Mesenteric fat pad (tissue), 1 donor: ENCODE measurements at places on chromosomes 3 and 15.
A peak's percentile ranks its signal among the peaks of the same experiment; 100 is the strongest.

DNA sequence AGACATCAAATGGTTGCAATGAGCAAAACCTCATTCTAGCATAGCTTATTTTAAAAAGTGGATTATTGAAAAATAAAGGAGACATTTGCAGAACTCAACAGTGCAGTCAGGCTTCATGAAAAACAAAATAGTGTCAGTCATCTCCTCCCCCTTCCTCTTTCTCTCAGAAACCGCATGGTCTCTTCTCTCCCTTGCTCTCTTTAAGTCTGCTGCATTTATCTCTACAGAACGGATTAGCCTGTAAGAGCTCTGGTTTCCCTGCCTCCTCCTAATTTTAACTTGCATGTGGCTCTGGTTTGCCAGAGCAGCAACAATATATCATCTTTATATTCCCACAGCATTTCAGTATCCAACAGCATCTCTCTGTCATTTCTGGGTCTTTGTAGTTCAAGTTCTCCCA is 609.0 kb downstream of the MECOM start:
- DNase-seq, result no peak

- no peak for DNase-seq
Observed at GRCh38 chr15:25238126-25238525, 200.7 kb downstream of the UBE3A start.

DNA sequence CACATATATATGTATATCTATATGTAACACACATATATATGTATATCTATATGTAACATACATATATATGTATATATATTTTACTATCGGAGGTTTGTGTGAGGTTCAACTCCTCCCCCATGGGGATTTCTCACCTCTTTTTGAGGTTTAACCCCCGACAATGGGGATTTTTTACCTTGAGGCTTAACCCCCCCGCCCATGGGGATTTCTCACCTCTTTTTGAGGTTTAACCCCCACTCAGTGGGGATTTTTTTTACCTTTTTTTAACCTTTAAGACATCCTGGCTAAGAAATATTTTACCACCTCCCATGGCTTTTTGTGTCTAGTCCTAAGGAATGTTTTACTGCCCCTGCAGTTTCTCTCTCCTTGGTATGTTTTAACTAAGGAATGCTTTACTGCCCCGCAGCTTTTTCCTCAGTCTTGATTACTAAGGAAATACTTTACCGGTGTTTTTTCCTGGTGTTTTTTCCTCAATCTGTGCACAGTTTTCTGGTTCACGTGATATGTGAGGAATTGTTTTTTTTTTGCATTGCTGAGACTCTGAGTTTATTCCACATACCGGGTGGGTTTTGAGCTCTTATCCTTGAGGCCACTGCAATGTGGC is 185.2 kb downstream of the KLF13 start:
- DNase-seq, result no peak

GRCh38 chr3:197749315-197749600 is 425 bp upstream of the FYTTD1 start:
- DNase-seq, result no peak

DNA sequence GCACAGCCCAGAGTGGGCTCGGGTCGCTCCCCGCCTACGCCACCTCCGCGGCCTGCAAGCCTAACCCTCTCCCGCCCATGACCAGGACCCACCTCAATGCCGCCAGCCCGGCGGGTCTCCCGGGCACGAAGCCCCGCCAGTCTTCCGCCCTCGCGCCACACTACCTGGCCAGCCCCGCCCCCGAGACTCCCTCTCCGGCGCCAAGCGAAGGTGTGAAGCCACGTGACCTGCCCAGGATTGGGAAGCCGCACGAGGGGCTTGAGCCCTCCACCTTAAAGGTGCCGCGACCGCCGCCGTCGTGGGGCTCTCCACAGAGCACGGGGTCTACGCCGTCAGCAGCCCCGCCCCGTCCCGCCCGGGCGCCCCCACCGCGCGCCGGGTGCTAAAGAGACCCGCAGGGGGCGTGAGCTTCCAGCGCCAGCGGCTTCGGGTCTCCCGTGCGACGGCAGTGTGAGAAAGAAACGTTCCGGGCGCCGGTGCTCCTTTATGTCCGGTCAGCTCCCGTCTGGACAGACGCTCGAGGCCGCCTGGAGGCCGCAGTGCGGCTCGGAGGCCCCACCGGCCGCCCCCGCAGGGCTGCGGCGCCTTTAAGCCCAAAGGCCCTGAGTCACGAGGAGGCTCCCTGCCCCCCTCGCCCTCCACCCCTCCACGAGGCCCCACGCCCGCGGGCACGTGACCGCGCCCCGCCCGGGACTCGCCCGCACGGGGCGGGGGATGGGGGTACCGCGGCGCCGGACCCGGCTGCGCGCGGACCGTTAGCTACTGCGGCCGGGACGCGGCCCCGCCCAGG is at the start of gene CPEB1:
CPEB1 (minus strand) TSS at position 319 of the 790 bp plus-strand sequence. CDS start 18,904 bp downstream, outside the sequence.
- DNase-seq, result no peak

DNA sequence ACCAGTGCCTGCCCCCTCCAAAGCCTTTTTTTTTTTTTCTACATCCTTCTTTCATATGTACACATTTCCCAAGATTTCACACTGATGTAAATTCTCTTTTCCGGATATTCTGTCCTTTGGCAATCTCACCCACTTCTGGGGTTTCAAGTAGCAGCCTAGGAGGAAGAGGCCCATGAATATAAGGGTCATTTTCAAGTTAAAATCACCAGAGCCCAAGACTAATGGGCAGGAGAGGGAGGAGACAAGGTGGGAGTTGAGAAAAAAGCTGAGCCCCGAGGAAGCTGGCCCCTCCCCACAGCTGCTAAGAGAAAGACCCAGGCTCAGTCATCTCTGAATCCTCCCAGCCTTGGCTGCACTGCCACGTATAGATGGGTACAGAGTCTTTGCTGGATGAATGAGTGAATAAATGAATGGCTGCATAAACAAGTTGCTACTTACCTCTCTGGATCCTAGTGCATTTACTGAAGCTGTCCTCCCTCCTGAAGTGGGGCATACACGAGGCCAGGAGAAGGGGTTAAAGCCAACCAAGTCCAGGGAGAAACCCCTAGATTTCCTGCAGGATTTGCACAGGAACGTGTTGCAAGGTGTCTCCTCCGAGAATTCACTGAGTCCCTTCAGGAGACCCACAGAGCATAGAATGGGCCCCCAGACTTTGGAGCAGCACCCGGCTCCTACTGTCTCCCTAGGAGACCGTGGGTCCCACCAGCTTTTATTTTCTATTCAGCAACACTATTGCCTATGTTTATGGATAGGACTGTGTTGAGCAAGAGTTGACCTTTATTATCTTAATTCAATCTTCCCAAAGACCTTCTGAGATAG is 100.8 kb upstream of the LIPC start:
- no peak for DNase-seq

- no peak for DNase-seq
Observed at GRCh38 chr3:65930648-65931047, 108.1 kb downstream of the MAGI1 start.

GRCh38 chr15:25345943-25346342 is 92.9 kb downstream of the UBE3A start:
- DNase-seq, result no peak

GRCh38 chr3:40841131-40841530 is 316.4 kb downstream of the ZNF621 start:
- DNase-seq, result no peak

DNA sequence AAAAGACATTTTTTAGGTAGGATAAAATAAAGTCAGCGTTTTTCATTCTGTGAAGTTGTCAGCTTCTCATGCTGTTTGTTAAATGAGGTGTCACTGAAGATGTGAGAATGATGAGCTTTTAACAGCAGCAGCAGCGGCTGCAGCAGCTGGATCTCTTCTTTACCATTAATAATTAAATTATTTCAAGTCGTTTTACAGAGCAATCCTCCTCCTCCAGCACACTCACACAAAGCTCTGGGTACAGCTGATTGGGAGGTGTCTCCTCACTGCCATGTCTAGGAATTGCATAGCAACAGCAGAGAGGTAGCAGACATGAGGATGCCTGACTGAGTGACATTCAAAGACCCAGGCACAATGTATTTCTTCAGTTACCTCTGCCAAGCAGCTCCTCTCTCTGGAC is 46.7 kb upstream of the PLAAT1 start:
- DNase-seq, result no peak

DNA sequence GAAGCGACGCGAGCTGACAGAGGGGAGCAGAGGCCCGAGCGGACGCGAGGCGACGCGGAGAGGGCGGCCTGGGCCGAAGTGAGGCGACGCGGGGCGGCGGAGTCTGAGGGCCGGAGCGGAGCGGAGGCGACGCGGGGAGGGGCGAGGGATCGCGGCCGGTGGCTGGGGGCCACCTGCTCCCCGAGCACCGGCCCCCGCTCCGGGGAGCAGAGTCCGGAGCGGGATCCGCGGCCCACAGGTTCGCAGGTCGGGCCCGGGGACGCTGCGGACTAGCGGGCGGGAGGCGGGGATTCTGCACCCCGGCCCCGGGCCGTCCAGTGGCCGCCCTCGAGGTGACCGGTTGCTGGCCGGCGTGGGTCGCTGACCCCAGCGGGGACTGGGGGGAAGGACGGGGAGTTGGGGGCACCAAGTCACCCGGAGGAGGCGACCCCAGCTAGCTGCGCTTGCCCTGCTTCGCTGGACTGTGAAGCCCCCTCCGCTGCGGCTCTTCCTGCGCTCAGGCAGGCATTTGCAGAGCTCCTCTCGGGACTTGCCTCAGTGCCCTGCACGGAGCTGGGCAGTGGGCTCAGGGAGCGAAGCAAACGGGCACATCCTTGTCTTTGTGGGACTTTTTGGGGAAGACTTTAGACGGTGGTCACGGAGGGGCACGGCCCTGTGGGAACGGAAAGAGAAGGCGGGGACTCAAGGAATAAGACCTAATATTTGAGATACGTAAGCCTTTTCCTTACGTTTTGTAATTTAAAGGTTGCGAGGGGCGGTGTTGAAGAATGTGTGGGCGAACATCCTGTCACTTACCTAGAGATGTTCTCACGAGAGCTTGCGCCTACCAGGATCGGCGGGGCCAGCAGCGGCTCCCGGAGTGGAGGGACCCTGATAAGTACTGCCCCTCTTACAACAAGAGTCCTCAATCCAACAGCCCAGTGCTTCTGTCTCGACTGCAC is 566 bp downstream of the HMCES start:
- no peak for DNase-seq

DNA sequence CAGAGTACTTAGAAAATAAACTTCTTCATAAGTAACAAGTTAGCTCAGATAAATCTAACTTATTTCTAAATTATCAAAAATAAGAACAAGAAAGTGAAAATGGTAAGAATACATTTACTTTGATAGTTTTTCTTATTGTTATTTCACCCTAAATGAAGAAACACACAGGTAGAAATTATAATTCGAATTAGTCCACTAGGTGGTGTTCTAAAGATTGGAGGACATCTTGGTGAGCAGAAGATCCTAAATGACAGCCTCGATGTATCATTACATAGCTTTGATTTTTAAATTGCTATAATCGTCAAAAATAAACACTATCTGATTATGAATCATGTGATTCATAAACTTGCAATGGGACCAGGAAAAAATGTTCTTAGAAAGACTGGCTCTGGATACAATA is 280.8 kb upstream of the UBE2E2 start:
- DNase-seq, result no peak

- no peak for DNase-seq
Observed at GRCh38 chr15:49137861-49138260, 17.5 kb downstream of the COPS2 start.

- DNase-seq, result peak; percentile 89
Observed at GRCh38 chr3:13880811-13881156, 913 bp upstream of the WNT7A start.

GRCh38 chr15:73321496-73322450 is 47.0 kb downstream of the HCN4 start:
- DNase-seq, result peak; percentile 59

GRCh38 chr3:147736226-147736625 is 327.1 kb downstream of the ZIC1 start:
- DNase-seq, result no peak

DNA sequence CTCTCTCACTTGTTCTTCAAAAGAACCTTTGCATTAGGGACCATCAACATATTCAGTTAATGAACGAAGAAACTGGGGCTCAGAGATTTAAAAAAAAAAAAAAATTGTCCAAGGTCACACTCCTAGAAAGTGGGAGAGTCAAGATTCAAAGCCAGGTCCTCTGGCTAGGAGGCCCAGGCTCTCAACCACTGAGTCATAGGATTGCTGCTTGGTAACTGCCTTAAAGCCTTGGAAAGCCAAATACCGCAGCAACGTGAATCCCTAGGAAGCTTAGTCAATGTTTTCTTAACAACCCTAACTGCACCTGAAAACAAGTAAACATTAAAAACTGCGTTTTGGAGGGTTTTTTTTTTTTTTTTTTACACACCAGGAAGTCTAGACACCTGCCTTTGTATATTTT is 156.8 kb downstream of the WNT5A start:
- no peak for DNase-seq

- DNase-seq, result no peak
Observed at GRCh38 chr3:186789554-186790260, 6.3 kb downstream of the EIF4A2 start.

DNA sequence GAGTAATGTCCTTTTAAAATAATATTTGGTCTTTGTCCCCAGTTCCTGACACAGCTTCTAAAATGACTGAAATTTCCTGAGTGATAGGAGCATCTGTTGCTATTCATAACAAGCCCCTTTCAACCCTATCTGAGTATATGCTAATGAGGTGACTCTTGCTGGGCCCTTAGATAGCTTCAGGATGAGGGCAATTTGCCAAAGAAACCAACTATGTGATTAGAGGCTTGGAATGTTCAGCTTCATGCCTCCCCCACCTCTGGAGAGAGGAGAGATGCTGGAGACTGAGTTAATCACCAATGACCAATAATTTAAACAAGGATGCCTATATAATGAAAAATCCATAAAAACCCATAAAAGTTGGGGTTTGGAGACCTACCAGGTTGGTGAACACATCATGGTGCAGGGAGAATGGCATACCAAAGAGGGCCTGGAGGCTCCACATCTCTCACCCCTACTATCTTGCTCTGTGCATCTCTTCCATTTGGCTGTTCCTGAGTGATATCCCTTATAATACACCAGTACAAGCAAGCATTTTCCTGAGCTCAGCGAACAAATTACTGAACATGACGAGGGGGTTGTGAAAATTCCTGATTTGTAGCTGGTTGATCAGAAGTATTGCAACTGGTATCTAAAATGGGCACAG is 189.2 kb downstream of the ECT2 start:
- DNase-seq, result no peak

- DNase-seq, result no peak
Observed at GRCh38 chr3:190101320-190102011, 19.2 kb downstream of the P3H2 start.

- DNase-seq, result no peak
Observed at GRCh38 chr3:193586526-193586925, 6.5 kb upstream of the OPA1 start.

- DNase-seq, result no peak
Observed at GRCh38 chr15:63048776-63049665, 6.5 kb downstream of the TPM1 start.

GRCh38 chr3:177437513-177438337 is 240.4 kb upstream of the TBL1XR1 start:
- DNase-seq, result no peak
